ENCODE measurements at places on chromosomes 7 and 10. TPM values are rescaled to one million over a fixed set of nuclear protein-coding genes. Genes with fewer than 3 reads are reported as not detected.

OR13A1 gene
- not detected for total RNA-seq

DNA sequence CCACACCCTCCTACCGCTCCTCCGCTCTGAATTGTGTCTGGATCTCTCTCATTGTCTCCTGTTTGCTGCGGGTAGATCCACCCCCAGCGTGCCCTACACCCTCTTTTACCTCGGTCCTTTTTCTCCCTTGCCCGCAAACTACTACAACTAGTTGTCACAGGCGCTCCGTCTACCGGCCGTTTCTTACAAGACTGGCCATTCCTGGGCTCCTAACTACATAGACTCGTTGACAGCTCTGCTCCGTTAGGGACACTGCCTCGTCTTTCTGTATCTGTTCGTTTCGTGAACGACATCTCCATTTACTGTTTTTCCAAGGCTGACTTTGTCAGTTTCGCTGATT, 786 bp downstream of the TAF3 start:
- DNase-seq = peak; percentile 61
- no peak overlapping the region for H3K27ac ChIP-seq
- no peaks in the 10 kb centered on the region for H3K27me3 ChIP-seq
- H3K4me1 ChIP-seq = peaks cover 22% of the 10 kb centered on the region

DNA sequence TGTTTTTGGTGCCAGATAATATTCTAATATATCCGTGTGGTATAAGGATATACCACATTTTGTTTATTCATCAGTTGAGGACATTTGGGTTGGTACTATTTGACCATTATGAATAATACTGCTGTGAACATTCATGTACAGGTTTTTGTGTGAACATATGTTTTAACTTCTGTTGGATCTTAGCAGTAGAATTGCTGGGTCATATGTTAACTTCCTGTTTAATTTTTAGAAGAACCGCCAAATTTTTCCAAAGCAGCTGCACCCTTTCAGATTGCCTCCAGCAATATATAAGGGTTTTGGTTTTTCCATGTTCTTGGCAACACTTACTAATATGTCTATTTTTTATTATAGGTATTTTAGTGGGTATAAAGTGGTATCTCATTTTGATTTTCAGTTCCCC, 22.8 kb downstream of the VPS26A start:
- H3K27ac ChIP-seq = no peak overlapping the region
- H3K4me3 ChIP-seq = no peak overlapping the region
- no peaks in the 10 kb centered on the region for H3K4me1 ChIP-seq
- H3K27me3 ChIP-seq = no peaks in the 10 kb centered on the region
- H3K36me3 ChIP-seq = peaks cover 2% of the 10 kb centered on the region
- no peak for DNase-seq

GRCh38 chr10:3398825-3399646, 226.5 kb upstream of the PITRM1 start:
- DNase-seq = peak; percentile 56
- no peaks in the 10 kb centered on the region for H3K27me3 ChIP-seq
- no peaks in the 10 kb centered on the region for H3K36me3 ChIP-seq
- H3K4me3 ChIP-seq = no peak overlapping the region

GRCh38 chr10:92010047-92010735, 86.6 kb downstream of the BTAF1 start:
- peaks cover 50% of the 10 kb centered on the region for H3K36me3 ChIP-seq
- no peak overlapping the region for H3K4me3 ChIP-seq

- H3K27ac ChIP-seq = no peak overlapping the region
- H3K4me3 ChIP-seq = no peak overlapping the region
- no peaks in the 10 kb centered on the region for H3K4me1 ChIP-seq
- H3K27me3 ChIP-seq = no peaks in the 10 kb centered on the region
- DNase-seq = no peak
Observed at GRCh38 chr7:156402255-156402654, 238.3 kb upstream of the RNF32 start.

DNA sequence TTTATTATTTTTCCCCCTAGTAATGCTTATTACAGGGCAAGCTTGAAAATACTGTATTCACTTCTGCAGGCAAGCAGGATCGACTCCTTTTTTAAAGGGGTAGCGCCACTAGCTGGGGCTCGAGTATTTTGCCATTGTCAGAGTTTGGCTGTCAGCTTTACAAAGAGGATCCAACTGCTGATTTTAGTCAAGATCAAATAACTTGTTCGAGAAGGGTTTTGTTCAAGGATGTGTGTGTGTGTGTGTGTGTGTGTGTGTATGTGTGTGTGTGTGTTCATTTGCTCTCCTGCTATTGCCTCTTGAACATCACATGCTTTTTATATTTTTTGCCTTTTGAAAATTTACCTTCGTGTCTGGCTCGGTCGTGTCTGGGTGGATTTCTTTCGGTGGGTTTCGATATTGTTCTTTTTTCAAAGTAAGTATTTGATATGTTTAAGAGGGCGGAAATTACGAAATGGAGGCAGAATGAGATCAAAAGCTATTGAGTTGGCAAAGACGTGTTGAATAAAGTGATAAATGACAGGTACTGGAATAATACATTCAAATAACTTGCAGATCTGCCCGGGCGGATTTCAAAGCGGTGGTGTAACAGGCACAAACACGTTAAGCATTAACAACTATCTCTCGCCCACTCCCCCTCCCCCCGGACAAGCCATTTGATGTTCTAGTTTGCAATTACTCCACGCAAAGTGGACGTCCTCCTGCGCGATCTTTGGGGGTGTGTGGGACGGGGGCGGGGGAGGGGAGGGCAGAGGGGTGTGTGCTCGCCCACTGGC, 1.1 kb downstream of the ARID5B start:
- no peaks in the 10 kb centered on the region for H3K27me3 ChIP-seq
- no peaks in the 10 kb centered on the region for H3K36me3 ChIP-seq
- DNase-seq = peak; percentile 64
- peaks cover 28% of the 10 kb centered on the region for H3K4me1 ChIP-seq
- H3K27ac ChIP-seq = peak overlapping the region; percentile 96
- H3K4me3 ChIP-seq = peak overlapping the region; percentile 73

GRCh38 chr10:73742454-73742734, 1.8 kb upstream of the SEC24C start:
- DNase-seq = no peak
- peaks cover 13% of the 10 kb centered on the region for H3K36me3 ChIP-seq
- H3K4me3 ChIP-seq = no peak overlapping the region
- peaks cover 35% of the 10 kb centered on the region for H3K4me1 ChIP-seq
- no peak overlapping the region for H3K27ac ChIP-seq

- peak overlapping the region; percentile 94 for H3K4me3 ChIP-seq
- H3K27me3 ChIP-seq = no peaks in the 10 kb centered on the region
- DNase-seq = no peak
- H3K27ac ChIP-seq = peak overlapping the region; percentile 97
- peaks cover 19% of the 10 kb centered on the region for H3K4me1 ChIP-seq
- H3K36me3 ChIP-seq = no peaks in the 10 kb centered on the region
Observed at GRCh38 chr7:66682350-66683093, 53.8 kb downstream of the KCTD7 start.

All from right atrium auricular region (tissue), 2 donors.